ENCODE measurements at places on chromosomes 3 and 15.

- peak; percentile 82 for DNase-seq
Observed at GRCh38 chr3:58052373-58053273, 44.4 kb downstream of the FLNB start.

GRCh38 chr3:104810896-104811295 lies 555.8 kb upstream of the ALCAM start:
- no peak for DNase-seq

GRCh38 chr15:58793862-58794261 lies 22.8 kb downstream of the MINDY2 start:
- DNase-seq, result no peak

- DNase-seq, result peak; percentile 78
Observed at GRCh38 chr3:158097593-158098308, 8.5 kb downstream of the SHOX2 start.

DNA sequence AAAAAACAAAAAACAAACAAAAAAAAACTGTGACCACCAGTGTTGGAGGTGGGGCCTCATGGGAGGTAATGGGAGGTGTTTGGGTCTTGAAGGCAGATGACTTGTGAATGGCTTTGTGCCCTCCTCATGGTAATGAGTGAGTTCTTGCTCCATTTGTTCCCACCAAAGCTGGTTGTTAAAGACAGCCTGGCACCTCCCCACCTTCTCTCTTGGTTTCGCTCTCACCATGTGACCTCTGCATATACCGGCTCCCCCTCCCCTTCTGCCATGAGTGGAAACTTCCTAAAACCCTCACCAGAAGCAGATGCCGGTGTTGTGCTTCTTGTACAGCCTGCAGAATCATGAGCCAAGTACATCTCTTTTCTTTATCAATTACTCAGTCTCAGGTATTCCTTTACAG lies 61.5 kb upstream of the ATP11B start:
- DNase-seq, result no peak

- no peak for DNase-seq
Observed at GRCh38 chr15:64521726-64522164, 61.4 kb downstream of the ZNF609 start.

- no peak for DNase-seq
Observed at GRCh38 chr3:44120721-44121582, 120.7 kb upstream of the TOPAZ1 start.

GRCh38 chr3:195151866-195152541 lies 119.0 kb downstream of the XXYLT1 start:
- no peak for DNase-seq

GRCh38 chr3:47646362-47646761 lies 67.7 kb upstream of the CSPG5 start:
- DNase-seq, result no peak

GRCh38 chr3:8621872-8622271 lies 22.7 kb downstream of the SSUH2 start:
- no peak for DNase-seq

- no peak for DNase-seq
Observed at GRCh38 chr3:120568598-120568997, 27.5 kb upstream of the NDUFB4 start.

DNA sequence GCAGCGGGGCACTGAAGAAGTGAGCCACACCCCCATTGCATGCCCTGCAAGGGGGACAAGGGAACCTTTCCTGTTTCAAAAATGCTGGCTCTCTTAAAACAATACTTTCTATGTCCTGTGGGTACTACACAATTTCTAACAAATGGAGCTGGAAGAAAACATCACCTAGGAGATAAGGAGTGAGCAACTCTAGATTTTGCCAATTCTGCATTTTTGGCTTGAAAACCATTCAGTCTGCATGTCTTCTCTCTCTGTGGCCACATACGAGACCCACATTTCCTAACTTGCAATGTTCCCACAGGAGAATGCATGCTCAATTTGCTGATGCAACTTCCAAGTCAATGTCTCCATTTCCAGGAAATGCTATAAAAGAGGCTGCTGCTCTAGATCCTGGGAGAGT lies 662.0 kb downstream of the SQOR start:
- no peak for DNase-seq

DNA sequence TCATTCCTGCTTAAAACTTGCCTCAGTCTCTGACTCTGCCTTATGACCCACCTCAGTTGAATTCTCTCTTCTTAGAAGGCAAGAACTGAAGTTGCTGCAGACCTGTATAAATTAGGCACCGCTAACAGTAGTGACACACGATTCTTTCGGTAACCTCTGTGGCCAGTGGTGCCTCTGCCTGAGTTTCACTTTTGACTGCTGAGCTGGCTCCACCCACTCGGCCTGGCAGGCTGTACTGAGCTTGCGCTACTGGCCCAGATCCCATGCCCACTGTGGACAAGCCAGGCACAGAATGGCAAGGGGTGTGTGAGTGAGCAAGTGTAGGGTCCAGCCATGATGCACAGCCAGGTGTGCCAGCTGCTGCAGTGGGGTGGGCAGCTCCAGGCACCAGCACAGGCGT lies 19.1 kb upstream of the EIF1B start:
- peak; percentile 54 for DNase-seq

DNA sequence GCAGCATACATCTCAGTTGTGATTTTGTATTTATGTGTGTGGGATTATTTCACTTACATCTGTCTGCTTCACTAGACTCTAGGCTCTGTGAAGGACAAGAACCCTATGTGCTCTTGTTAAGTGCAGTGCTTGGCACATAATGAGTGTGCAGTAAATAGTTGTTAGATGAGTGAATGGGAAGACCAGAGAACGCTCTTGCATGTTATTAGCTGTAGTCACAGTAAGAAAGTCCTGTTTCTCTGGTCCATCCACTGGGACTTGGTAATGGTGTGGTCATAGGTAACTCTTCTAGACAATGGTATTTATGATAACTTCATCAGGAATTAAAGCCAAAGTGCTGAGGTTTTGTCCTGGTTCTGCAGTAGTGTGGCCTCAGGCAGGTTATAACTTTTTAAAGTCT lies 1.4 kb upstream of the AQP9 start:
- no peak for DNase-seq

- no peak for DNase-seq
Observed at GRCh38 chr3:24773798-24774197, 279.1 kb upstream of the THRB start.

DNA sequence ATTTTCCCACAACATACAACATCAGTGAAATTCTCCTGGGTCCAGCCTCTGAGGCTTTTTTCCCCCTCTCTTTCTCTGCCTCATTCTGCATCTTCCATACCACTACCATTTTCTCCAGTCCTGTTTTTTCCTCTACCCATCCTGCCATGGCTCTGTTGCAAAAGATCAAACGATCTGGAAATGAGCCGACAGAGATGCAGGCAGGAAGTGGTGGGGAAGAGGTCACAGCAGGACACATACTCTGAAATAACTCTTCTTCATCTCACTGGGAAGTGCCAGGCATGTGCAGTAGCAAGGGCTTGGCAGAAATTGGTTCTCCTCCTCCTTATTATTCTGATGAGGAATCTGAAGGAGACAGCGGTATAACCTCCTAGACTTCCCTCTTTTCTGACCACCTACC lies 114.3 kb downstream of the CORO2B start:
- no peak for DNase-seq

- no peak for DNase-seq
Observed at GRCh38 chr3:169613053-169613803, 50.3 kb downstream of the MECOM start.

- DNase-seq, result no peak
Observed at GRCh38 chr15:95857124-95857757, 473.3 kb upstream of the NR2F2 start.

- no peak for DNase-seq
Observed at GRCh38 chr15:101272584-101272983, 4.7 kb downstream of the SELENOS start.

- no peak for DNase-seq
Observed at GRCh38 chr15:85854345-85855097, 59.8 kb upstream of the KLHL25 start.

DNA sequence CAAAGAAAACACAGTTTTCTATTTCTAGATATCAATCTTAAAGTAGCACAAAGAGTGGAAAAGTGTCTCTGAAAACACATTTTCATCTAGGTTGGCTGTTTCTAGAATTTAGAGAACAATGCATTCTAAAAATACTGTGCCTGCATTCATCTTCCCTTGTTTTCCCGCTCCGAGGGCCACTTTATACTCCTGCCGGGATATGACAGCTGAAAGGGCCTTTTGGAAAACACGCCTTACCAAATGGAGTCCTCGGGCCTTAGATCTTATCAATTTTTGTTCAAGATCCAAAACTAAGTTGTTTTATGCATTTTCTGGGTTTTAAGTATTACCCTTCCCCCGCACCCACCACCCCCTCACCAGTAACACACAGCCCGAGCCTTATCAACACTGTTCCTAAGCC lies 47.9 kb upstream of the ARHGEF3 start:
- DNase-seq, result no peak

DNA sequence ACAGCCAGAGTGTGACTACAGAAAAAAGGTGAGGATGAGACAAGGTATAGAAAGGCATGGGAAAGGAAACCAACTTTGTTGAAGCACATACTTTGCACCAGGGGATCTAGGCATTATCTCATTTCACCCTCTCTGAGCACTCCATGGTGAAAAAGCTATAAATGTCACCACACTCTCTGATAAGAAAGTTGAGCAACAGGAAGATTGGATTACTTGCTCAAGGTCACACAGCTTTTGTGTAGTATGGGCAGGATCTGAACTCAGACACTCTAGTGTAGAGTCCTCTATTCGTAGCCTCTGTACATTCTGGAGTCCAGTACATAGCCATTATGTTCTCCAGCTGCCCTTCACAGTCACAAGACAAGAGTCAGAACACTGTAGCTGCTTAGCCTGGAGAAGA lies 163.4 kb upstream of the SEMA6D start:
- DNase-seq, result no peak

GRCh38 chr15:26374806-26375205 lies 398.1 kb downstream of the GABRB3 start:
- no peak for DNase-seq

DNA sequence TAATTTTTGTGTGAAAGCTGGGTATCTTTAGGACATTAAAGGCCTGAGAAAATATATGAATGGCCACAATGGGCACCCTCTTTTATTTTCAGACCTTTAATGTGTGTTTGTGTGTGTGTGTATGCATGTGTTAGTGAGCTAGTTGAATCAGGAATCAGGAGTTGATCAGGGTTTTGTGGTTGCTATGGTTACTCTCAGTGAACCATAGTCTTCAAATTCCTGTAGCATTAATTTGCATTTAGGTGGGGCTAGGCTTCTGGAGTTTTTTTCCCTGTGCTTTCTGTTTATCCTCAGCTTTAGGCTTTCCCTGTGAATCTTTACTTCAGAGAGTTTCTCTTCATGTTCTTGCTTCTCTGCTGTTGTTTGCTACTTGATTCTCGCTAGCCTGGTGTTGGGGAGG lies 122.0 kb upstream of the ONECUT1 start:
- no peak for DNase-seq

DNA sequence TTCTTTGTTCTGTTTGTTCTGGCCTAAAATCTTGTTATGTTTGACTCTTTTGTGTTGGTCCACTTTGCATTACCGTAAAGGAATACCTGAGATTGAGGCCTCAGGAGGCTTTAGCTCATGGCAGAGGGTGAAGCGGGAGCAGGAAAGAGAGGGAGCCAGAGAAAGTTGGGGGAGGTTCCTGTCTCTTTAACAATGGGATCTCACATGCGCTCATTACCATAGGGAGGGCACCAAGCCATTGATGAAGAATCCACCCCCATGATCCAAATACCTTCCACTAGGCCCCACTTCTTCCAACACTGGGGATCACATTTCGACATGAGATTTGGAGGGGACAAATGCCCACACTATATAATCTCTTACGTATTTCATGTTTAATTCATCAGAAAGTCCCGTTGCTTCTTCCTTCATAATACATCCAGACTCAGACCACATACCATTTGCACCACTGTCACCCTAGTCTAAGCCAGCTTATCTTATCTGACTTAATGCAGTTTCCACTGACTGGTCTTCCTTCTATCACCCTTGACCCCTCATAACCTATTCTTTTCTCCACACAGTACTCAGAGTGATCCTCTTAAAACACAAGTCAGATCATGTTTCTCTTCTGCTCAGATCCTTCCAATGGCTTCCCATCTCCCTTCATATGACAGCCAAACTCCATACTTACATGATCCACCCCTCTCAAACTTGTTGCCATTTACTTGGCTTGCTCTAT lies 13.5 kb downstream of the KBTBD8 start:
- DNase-seq, result no peak

DNA sequence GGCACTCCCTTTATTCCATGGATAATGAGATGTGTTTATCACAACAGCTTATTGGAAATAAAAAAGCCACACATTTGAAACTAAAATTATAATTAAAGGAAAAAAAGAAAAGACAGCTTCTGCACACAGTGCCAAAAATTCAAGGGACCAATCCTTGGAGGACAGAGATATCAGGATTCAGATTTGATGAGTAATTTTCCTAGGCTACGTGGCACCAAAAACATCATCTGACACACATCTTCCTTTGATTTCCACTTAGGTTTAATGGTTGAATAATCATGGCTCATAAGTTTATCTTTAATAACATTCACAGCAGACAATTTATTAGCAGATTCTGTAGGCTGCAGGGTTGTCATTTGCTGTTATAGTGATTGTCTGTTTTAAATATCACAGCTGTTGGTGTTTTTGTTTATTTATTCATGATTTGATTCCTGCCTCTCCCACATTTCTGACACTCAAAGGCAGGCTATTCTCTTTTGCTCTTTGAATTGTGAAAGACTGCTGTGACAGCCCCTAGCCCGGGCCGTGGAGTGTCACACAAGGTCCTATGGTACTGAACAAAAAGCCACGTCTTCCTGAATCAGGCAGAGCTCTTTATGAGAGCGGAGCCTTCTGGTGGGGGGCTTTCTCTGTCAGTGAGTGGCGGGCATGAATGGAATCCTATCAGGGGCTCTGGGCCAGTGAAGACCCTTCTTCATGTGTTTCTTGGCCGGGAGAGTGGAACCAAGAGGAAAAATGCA lies 708.5 kb downstream of the SQOR start:
- no peak for DNase-seq

- no peak for DNase-seq
Observed at GRCh38 chr3:68163062-68163461, 508.6 kb upstream of the SUCLG2 start.

GRCh38 chr3:38644662-38645053 lies 4.8 kb downstream of the SCN5A start:
- no peak for DNase-seq

DNA sequence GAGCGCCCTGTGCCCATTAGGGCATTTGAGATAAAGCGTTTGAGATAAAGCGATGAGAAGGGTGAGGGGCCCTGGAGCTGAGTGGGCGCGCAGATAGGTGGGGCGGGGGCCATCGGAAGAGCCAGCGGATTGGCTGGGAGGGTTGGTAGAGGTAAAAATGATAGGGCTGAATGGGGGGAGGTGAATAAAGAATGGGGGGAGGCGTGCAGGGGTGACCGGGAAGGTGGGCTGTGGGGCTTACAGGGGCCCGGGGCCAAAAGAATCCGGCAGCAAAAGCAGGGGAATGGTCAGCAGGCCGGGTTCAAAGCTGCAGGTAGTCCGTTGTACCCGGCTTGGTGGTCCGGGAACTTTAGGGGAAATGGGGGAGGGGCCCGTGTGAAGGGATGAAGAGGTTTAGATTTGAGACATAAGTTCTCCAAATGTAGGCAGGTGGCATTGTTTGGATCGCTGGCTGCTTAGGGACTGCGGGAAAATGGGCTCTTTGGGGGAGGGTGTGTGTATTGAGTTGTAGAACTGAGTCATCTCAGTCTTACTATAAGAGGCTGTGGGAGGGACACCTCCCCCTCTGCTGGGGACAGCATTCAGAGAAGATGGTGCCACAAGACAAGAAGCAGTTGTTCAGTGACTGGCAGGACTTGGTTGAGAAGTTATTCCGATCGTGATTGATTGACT lies 610 bp downstream of the ARID3B start:
- DNase-seq, result no peak
